ENCODE measurements at places on chromosomes 5 and 9.

- no peak for DNase-seq
Measured at GRCh38 chr5:66646570-66646969, 50.4 kb downstream of the MAST4 start.

GRCh38 chr9:89388084-89388867 lies 70.0 kb downstream of the SECISBP2 start:
- DNase-seq, result no peak

DNA sequence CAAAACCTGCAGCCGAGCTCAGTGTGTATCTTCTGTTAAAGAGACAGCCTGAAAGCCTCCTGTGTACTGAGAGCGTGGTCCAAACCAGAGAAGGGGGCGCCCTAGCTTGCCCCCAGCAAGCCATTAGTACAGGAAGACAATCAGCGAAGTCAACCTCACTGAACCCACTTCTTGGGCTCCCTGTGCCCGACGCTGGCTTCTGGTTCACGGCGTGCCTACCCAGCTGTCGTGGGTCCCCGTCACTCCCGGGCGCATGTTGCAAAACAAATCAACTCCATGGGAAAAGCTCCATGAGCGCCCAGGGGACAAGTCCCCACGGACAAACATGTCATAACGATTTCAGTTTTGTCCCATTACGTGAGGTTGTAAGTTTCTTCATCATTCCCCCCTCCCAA lies 326.9 kb downstream of the SH3GL2 start:
- DNase-seq, result no peak

DNA sequence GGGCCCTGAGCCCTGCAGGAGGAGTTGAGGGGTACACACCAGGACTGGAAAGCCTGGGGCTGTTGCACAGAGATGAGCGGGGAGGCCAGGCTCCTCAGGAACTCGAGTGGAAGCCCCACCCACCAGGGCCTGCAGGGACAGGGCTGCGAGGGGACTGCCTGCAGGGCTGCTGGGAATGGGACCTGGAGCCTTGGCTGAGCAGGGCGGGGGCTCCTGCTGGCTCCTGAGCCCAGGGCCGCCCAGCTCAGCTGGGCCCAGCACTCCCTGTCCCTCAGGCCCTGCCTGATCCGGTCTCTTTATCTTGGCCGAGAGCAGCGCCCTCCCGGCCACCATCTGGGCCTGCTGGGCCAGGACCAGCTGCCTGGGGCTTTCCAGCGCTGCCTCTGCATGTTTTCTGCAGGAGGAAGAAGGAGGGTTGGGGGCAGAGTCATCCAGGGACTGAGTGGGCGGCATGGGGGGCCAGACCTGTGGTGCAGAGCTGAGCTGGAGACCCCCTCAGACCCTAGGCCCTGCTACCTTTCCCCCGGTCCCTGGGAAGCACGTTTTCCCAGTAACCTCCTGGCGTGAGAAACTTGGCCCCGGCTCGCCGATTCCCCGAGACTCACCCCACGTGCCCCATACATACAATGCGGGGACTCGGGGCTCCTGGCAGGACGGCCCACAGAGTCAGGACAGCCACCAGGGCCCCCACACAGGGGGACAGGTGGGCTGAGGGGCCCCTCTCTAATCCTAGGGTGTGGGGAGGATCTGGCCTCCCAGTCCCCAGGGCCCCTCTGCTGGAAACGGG lies 9.4 kb downstream of the LCN12 start:
- no peak for DNase-seq

DNA sequence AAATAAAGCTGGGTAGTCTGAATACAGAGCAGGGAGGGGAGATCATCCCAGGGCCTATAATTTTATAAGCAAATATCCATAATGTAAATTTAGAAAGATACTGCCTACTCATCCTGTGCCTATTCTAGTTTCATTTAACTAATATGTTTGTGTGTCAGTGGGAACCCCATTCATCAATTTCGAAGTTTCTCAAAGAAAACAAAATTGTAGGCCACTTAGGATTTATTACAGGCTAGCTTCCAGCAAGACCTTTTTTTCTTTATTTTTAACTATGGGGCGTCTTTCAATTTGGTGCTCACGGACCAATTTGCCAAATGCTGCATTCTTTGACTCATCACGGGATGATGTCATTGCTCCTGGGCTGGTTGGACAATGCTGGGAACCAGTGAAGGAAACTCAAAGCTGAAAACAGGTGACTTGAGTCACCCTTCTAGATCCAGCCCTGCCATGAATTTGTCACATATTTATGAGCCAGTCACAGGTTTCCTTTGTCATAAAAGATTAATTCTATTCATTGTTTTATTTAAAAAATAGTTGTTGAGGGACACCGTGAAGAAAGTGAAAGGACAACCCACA lies 13.4 kb downstream of the PCSK5 start:
- peak; percentile 41 for DNase-seq

GRCh38 chr9:82206946-82207345 lies 218.4 kb downstream of the SPATA31D1 start:
- no peak for DNase-seq
